M059J (cell line): ENCODE measurements at places on chromosomes 1 and 21.

- DNase-seq: no peak
Measured at GRCh38 chr1:85033221-85033620, 15.1 kb downstream of the MCOLN3 start.

DNA sequence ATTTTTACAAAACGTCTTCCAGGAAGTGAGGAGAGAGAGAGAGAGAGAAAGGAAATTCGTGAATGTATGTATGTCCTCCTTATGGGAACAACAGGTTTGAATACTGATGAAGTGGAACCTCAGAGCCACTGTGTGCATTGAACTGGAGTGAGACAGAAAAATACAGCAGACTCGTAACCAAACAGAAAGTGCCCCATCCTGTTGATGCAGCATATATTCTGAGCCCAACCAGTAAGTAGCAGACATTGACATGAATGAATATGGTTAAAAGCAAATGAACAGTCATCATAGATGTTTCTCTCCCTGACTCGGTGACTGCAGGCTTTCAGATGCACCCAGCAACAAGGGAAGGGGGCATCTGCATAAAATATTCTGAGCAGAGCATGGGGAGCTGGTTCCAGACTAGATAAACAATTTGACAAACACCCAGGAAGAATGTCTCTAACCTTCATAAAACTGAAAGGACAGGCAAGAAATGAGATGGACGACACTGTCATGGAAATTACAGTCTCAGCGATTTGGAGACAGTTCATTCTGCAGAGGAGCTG lies 471.0 kb upstream of the PBX1 start:
- no peak for DNase-seq

GRCh38 chr1:14707531-14708445 lies 109.3 kb downstream of the KAZN start:
- peak; percentile 46 for DNase-seq

DNA sequence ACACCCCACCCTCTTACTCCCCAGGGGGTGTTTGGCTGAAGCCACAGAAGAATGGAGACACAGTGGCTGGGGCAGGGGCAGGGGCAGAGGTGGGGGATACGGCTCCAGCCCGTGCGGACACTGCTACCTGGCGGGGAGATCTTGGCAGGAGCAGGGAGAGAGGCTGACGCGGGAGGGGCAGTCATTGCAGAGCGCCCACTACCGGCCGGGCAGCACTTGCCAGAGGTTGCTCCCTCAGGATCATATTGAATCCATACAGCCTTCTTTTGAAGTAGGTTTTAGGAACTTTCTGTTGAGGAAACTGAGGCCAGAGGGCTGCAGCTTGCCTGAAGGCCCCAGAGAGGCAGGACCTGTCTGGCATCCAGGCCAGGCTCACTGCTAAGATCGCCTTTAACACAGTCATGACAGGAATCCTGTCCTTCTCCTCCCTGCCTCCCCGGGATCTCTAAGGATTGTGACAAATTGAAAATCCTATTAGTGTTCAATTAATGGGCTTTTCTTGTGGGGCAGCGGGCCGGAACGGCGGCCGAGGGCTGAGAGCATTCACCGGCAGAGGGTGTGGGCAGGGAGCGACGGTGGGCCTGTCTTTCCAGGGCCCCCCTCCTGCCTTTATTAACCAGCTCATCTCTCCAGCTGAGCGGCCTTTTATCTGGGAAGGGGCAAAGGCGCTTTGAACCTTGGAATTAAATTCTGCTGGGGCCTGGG lies 65.5 kb upstream of the WNT4 start:
- DNase-seq: no peak

DNA sequence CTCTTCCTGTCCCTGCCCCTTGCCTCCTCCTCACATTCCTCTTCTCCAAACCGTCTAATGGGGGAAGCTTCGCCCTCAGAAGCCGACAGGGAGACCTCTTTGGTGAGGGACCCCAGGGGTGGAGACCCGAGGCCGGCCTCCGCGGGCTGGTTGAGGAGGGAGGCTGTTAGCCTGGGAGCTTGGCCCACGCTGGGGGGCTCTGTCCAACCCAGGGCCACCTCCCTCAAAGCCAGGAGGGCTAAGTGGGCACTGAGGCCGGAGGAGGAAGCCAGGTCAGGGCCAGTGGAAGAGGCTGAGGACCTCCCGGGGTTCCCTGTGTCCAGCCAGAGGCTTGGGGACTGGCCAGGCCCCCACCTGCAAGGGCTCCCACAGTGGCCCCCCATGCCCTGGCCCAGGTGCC lies 5.3 kb downstream of the GABRD start:
- DNase-seq: no peak

DNA sequence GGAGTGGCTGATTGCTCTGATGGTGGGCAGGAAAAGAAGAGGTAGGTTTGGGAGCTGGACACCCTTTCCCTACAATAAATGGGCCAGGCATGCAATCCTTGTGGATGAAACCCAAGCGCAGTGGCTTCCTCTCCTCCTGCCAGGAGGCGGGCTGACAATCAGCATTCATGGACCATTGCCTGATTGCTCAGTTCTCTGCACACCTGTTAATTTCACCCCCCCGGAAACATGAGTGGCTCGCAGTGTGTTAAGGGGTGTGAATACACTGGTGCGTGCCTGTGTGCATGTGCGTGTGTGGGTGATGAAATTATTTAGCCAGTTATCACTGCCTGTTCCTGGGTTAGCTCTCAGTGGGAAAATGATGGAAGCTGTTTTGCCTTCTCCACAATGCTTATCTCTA lies 310.7 kb downstream of the PCP4 start:
- DNase-seq: no peak

GRCh38 chr1:226429858-226430715 lies 22.2 kb upstream of the PARP1 start:
- DNase-seq: no peak

DNA sequence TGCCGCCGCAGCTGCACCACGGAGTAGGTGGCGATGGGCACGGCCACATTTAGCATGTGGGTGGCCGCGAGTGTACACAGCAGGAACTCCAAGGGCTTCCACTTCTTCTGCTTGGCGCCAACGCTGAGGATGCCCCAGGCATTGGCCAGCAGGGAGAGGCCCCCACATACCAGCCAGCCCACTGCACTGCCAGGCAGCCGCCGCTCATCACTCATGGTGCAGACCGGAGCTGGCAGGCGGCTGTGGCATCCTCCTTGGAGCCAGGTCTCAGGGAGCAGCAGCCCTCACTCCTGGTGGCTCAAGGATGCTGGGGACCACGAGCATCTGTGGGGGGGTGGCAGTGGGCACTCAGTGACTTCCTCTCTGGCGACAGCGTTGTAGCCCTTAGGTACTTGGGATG lies 6.2 kb downstream of the GPR153 start:
- no peak for DNase-seq

- no peak for DNase-seq
Measured at GRCh38 chr1:27755286-27755685, 17.7 kb upstream of the STX12 start.

GRCh38 chr1:66489151-66489550 lies 44.8 kb upstream of the SGIP1 start:
- peak; percentile 64 for DNase-seq

DNA sequence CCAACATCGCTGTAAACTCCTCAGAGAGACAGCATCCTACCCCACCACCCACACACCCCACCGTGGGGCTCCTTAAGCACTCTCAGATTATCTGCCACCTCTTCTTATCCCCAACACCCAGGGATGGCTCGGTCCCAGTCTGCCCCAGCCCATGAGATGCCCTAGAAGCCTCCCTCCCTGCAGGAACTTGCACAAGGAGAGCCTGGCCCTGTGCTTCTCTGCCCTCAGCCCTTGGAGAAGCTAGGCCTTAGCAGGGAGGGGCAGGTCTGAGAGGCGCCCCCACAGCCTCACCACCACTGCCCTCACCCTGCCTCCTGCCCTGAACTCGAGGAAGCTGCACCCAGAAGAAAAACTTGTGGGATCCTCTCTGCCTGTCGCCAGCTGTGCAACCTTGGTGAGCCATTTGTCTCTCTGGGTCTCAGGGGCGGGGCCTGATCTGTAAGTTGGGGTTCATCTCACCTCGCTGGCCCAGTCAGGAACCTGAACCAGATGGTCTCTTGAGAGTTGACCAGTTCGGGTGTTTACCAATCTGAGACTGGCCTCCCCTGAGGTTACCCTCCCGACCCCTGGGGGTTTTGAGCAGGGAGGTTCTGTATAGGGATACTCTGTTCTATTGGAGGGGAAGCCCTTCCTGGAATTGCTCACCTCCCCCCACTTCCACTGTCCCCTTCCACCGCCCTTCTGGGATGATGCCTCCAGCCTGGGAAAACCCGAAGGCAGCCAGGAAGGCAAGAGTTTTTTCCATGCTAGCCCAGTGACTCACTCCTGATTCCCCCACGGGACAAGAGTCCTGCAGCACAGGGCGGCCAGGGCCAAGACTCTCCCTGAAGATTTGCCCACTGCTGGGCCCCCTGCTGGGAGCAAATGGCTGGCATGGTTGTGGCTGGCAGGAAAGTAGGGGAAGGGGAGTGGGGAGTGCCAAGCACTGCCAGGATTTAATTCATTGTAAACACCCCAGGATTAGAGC lies at the start of gene S100A3:
TSS of gene S100A3 (minus strand) at position 537 of the 967 bp plus-strand sequence. CDS start 773 bp downstream, outside the sequence.
- peak; percentile 94 for DNase-seq

GRCh38 chr1:94737124-94737998 lies 82.8 kb upstream of the SLC44A3 start:
- peak; percentile 83 for DNase-seq

DNA sequence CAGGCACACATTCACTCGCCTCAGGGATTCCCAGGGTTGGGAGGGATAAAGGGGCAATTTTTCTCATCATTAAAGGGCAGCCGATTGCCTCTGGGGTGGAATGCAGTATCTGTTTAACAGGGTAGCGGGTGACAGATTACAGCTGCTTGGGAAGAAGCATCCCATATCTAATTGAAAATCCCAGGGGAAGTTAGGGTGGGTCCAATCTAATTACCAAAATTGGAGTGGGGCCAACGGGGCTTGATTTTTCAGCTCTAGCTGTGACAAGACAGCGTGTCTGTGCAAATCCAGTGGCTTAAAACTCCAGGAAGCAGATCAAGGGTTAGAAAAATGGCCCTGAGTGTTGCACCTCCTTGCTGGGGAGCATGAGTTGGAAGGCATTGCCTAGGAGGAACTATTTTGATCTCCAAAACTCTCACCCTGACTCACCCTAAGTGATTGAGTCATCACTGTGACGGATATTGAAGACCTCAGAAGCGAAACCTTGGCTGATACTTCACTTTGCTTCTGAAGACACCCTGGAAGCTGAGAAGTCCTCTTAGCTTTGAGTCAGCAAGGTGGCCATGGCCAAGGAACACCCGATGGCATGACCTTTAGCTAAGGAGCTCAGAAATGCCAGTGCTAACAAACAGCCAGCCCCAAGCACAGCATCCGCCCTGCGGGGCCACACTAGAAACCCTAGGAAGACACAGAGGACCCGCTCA lies 46.0 kb downstream of the GRHL3 start:
- DNase-seq: peak; percentile 97

DNA sequence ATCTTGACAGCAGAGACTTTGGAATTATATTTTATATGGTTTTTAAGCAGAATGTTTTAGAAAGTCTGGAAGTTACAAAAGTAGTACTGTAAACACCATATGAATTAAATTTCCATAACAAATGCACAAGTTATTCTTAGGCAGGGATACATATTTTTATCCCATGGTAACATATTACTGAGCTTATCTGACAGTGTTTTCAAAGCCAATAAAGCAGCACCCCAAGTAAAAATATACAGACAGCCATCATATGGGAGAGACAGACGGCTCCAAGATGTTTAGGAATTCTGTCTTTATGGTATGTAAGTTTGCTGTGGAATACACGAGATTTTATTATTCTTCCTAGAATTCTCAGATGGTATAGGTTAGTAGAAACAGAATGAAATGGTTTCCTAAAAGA lies 12.0 kb upstream of the GNG4 start:
- no peak for DNase-seq

GRCh38 chr1:49622877-49623276 lies 400.9 kb downstream of the AGBL4 start:
- DNase-seq: no peak

- DNase-seq: no peak
Measured at GRCh38 chr1:47618222-47618720, 180.4 kb downstream of the FOXD2 start.

- DNase-seq: no peak
Measured at GRCh38 chr1:53616511-53616910, 122.5 kb downstream of the GLIS1 start.

DNA sequence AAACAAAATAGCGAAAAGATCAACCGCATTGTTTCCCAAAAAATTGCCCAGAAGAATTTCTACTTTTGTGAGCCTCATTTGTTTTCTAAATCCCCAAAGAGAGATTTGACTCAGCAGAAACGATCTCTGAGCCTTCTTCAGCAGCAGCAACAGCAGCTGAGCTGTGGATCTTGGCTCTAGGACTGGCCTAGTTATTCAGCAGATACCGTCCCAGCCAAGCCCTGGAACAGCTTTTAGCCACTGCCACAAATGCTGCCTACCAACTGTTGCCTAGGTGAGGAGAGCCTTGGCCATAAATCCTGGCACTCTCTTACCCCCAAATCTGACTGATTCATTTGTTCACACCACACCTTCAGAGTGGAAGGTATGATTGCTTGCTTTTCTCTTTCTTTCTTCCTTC lies 320.1 kb downstream of the TGFB2 start:
- DNase-seq: peak; percentile 87

DNA sequence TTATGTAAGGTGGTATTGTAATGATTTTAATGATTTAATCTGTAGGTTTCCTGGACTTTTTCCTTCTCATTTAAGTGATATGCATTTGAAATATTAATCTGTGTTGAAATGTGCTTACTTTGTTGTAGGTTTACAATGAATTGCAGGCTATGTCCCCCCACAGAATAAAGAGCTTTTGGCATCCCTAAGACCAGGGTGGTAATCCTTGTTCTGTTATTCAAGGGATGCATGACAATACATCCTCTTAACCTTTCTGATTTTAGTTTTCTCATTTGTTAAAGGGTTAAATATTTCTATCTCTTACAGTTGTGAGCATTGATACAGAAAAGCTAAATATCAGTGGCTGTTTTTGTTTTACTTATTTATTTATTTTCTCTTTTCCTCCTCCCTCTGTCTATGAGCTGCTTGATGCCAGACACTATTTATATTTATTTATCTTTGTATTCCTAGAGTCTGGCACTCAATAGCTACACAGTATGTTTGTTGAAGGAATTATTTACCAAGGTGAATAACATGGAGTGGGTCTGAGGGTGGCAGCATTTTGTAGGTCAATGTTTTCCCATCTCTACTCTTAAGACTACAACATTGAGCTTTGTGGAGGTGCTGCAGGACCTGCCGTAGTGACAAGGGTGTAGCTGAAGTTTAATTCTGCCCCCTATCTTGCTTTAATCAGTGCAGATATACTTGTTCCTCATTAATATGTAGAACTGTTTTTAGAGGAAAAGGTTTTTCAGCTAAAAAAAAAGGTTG lies 19.9 kb upstream of the ADGRL2 start:
- no peak for DNase-seq

DNA sequence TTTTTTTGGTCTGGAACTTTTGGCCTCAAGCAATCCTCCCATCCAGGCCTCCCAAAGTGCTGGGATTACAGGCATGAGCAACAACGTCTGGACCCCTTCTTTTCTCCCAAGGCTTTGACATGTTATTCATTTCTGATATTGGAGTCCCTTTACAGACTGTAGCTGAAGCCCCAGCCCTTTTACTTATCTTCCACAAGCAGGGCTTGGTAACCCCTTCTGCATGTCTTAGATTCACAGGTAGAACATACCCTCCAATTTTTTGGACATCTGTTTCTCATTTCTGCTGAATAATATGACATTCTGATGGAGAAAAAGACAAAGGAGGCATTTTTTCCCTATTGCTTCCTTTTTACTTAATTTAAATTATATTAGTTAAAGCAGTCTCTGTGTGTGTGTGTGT lies 39.2 kb upstream of the RGS21 start:
- DNase-seq: no peak
